ENCODE measurements at places on chromosomes 7 and 10. TPM values are rescaled to one million over a fixed set of nuclear protein-coding genes. Genes with fewer than 3 reads are reported as not detected.

Gene HABP2
- total RNA-seq, result 0.16 TPM

Gene AASS
- total RNA-seq, result 0.35 TPM

Gene C10orf105
- 0.03 TPM for total RNA-seq

Gene NPC1L1
- 0.08 TPM for total RNA-seq

Gene DOCK4
- total RNA-seq, result 0.48 TPM
